K562 (cell line): ENCODE measurements at places on chromosomes 7 and 10.

GRCh38 chr10:517872-518475 is 171.5 kb downstream of the DIP2C start:
- no peak for DNase-seq

GRCh38 chr10:36531621-36532020 is 593.8 kb upstream of the ANKRD30A start:
- DNase-seq = no peak

- no peak for DNase-seq
These were observed 40.9 kb downstream of the FHIP2A start for GRCh38 chr10:114862456-114862855.

DNA sequence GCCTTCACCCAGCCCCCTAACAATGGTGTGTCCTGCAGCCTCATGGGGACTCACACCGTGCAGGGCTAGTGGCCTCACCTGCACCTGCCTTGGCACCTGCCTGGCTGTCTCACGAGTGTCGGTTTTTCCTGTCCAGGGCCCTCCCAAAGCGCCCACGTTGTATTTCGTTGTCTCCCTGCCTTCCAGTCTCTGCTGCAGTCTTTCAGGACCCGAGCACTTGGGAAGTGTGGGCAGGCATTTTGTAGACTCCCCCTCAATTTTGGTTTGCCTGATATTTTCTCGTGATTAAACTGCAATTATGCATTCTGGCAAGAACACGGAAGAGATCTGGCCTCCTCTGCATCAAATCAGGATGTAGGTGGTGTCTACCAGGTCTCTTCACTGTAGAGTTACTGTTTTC is 17.9 kb downstream of the BNIP3 start:
- no peak for DNase-seq

- DNase-seq = no peak
These were observed 147.9 kb downstream of the PARD3 start for GRCh38 chr10:34667177-34667576.

DNA sequence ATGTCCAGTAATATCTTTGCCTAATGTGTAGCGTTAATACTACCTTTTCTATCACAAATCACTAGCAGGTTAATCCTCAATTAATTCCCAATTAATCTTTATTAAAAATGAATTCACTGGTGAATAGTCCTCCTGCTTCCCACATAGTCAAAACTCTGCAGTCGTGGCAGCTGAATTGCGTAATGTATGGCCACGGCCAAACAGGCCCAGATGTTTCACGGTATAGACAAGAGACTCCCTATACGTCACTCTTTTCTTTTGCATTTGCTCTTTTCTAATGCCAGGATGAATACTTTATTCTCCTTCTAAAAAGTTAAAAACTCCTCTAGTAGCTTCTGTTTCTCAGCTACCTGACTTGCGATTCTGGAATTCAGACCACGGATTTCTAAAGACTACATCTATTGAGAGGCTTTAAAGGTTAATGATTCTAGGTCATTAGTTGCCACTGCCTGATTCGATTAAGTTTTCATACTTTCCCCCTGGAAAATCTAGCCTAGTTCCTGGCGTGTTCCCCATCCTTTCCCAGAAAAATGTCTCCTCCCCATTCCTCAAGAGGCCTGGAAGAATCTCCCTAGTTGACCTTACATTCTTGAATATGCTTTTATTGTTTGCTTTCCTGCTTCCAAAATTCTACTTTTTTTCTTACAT is 16.9 kb downstream of the MEOX2 start:
- DNase-seq = no peak

DNA sequence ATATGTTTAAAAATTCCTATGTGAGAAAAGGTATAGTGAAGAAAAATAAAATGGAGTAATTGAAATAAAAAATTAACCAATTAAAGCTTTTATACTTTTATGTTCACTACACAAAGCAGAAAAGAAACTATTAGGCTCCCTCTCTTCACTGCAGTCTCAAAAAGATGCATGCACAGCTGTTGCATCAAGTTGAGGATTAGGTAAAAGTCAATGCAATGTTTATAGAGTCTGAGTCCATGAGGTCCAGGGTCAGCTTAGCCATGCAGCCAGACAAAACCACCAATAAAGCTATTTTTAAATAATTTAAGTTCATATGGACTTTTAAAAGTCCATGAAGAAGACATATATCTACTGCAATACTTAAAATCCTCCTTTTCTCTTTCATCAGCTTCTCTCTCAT is 31.1 kb upstream of the ING3 start:
- no peak for DNase-seq

DNA sequence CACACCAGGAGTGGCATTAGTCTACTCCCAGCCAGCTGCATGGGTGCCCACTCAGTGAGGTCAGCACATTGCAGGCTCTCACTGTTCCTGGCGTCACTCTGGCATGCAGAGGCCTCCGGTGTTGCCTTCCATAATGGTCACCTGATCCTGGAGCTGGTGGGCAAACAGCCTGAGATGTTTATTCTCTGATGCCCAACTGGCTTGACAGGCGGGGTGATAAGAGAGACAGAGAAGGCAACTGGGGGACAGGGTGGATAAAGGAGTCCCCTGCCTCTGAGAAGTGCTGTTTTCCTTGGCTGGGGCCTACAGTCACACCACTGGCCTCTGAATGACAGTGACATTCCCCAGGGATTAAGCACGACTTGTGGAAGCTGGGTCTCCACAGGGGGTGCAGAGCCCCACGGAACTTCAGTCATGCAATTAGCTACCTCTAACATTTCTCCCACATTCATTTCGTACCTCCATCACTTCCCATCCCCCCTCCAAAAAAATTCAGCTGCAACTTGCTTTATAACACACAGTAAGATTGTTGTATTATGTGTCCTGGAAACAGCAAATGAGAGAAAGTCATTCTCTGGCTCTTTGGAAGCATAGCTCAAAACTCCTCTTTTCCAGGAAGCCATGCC is 7.1 kb upstream of the RBM20 start:
- no peak for DNase-seq

DNA sequence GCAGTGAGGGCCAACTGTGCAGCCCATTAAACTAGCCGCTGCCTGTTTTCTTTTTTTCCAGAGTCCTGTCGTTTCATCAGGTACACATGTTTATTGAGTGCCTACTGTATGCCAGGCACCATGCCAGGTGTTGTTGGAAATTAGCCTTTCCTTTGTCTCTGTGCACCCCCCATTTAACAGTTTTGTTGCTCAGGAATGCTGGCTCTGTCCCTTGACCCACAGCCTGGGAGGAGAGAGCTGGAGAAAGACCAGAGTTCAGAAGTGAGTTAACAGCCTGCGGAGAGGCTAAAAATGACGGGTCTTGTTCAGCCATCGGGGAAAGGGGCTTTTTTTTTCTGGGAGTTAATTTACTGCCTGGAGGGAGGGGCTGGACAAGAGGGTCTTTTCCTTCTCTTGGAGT is 1.3 kb downstream of the LRMDA start:
- no peak for DNase-seq

GRCh38 chr10:59829024-59829423 is 75.8 kb upstream of the MRLN start:
- DNase-seq = no peak

DNA sequence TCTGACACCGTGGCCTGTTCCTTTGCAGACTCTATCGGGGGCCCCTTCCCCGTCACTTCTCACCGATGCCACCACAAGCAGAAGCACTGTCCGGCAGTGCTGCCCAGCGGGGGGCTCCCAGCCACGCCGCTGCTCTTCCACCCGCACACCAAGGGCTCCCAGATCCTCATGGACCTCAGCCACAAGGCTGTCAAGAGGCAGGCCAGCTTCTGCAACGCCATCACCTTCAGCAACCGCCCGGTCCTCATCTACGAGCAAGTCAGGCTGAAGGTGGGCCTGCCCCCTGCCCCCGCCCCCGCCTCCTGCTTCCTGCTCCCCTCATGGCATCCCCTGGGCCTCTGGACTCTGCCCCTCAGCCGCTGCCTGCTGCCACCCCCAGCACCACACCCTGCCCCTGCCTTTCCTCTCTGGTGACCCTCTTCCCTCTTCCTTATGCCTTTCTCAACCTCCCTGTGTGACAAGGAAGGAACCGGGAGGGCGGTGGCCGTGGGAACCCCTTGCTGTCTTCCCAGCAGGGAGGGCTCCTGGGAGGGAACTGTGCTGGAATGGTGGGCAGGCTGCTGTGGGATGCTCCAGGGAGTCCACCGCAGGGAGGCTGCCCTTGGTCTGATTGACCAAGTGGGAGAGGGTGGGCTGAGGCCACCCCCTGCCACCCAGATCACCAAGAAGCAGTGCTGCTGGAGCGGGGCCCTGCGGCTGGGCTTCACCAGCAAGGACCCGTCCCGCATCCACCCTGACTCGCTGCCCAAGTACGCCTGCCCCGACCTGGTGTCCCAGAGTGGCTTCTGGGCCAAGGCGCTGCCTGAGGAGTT is 77.5 kb downstream of the NEURL1 start:
- no peak for DNase-seq
